ENCODE measurements at places on chromosomes 16 and 17.

- H3K36me3 ChIP-seq, result no peaks in the 10 kb centered on the region
- H3K27ac ChIP-seq, result no peak overlapping the region
- no peak overlapping the region for H3K4me3 ChIP-seq
- DNase-seq, result no peak
- H3K4me1 ChIP-seq, result peaks cover 19% of the 10 kb centered on the region
- no peaks in the 10 kb centered on the region for H3K27me3 ChIP-seq
These were observed 27.8 kb downstream of the AXIN1 start for GRCh38 chr16:324451-325334.

GRCh38 chr17:11898526-11899235, 98.6 kb downstream of the ZNF18 start:
- no peak overlapping the region for H3K4me3 ChIP-seq
- H3K27ac ChIP-seq, result no peak overlapping the region
- H3K36me3 ChIP-seq, result no peaks in the 10 kb centered on the region

- H3K27ac ChIP-seq, result no peak overlapping the region
- H3K36me3 ChIP-seq, result no peaks in the 10 kb centered on the region
- peak; percentile 54 for DNase-seq
- H3K4me3 ChIP-seq, result no peak overlapping the region
These were observed 27.9 kb downstream of the VAT1L start for GRCh38 chr16:77816293-77816692.

DNA sequence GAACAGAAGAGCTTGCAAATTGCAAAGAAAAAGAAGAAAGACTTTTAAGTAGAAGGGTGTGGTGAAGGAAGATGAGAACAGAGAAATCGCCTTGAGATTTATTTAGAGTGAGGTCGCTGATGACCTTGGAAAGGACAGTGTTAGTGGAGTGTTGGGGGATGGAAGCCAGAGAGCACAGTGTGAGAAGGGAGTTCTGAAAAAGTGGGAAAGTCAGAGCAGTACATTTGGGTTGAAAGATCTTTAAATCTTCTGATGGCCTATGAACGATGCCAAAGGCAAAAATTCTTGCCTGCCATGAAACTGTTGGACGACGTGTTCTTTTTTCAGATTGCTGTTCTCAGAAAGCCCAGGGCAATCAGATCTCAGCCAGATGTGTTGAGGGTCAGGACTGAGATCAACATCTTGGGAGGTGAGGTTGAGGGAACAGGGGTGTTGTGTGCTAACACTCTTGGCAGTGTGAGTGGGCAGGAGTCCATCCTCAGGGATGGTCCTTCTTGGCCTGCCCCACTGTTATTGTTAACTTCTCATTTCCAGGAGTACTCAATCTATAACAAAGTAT, 330.1 kb downstream of the MAP2K6 start:
- no peak overlapping the region for H3K4me3 ChIP-seq
- no peak overlapping the region for H3K27ac ChIP-seq
- no peaks in the 10 kb centered on the region for H3K36me3 ChIP-seq
- no peak for DNase-seq
- H3K4me1 ChIP-seq, result no peaks in the 10 kb centered on the region
- no peaks in the 10 kb centered on the region for H3K27me3 ChIP-seq

GRCh38 chr17:18919963-18920362, 32.0 kb upstream of the SLC5A10 start:
- H3K27ac ChIP-seq, result no peak overlapping the region
- DNase-seq, result no peak
- no peak overlapping the region for H3K4me3 ChIP-seq
- H3K36me3 ChIP-seq, result peaks cover 8% of the 10 kb centered on the region
